ENCODE measurements at places on chromosomes 5 and 9.

DNA sequence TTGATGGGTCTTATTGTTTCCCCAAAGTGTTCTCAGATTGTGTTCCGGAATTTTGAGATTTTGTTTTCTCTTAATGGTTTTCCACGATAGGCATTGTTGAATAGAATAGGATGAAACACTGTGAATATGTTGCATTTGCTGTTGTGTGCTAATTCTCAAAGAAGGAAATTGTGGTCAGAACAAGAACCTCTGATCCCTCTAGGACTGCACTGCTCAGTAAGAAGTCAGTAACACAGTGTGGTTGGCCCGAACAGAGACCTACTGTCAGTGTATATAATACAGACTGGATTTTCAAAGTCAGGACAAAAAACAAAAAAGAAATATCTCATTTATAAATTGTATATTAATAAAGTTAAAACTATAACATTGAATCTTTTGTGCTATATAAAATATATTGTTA, 494.8 kb downstream of the MAT2B start:
- no peak for DNase-seq

- no peak for DNase-seq
Measured at GRCh38 chr9:136665704-136666371, 3.1 kb downstream of the EGFL7 start.

DNA sequence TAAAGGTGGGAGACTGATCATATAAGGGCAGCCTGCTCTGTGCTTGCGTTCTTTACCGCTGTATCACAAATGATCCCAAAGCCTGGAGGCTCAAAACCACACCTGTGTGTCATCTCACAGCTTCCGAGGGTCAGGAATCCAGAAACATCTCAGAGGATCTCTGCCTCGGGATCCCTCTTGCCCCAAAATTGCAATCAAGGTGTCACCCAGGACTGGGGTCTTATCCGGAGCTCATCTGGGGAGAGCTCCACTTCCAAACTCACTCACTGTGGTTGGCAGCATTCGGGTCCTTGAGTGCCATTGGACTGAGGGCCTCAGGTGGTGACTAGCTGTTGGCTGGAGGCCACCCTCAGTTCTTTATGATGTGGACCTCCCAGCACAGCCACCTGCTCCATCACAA, 26.7 kb upstream of the FCN2 start:
- DNase-seq = no peak

DNA sequence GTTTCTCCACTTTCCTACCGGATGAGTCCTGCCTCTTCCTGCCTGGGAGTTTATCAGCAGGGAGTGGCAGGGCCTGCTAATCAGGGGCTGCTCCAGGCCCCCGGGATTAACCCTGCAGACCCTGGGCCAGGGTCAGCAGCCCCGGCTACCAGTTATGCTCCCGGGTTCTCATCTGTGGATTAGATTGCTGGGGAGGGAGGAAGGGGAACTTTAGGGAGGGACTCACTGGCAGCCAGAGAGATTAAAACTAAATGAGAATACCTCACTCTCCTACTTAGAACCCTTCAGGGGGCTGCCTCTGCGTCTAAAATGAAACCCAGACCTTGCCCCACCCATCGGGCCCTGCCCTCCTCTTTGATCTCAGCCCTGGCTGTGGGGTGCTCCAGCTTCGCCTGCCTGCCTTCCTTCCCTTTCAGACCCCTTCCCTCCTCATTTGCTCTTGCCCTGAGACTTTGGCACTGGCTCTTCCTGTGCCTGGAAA, 130.5 kb upstream of the HAND1 start:
- no peak for DNase-seq

- no peak for DNase-seq
Measured at GRCh38 chr9:89844535-89844934, 239.7 kb downstream of the GADD45G start.

- no peak for DNase-seq
Measured at GRCh38 chr9:116870566-116870965, 183.5 kb downstream of the TRIM32 start.

- DNase-seq = no peak
Measured at GRCh38 chr9:33162721-33163311, 4.3 kb downstream of the B4GALT1 start.

GRCh38 chr5:675111-675870, 17.9 kb downstream of the TPPP start:
- no peak for DNase-seq

- DNase-seq = no peak
Measured at GRCh38 chr9:69090140-69090750, 54.7 kb downstream of the FXN start.

GRCh38 chr9:132562306-132562573, 20.2 kb upstream of the BARHL1 start:
- DNase-seq = no peak

GRCh38 chr9:129109952-129110739, 447 bp downstream of the CRAT start:
- DNase-seq = no peak

- no peak for DNase-seq
Measured at GRCh38 chr9:126696401-126697145, 82.8 kb downstream of the LMX1B start.

- DNase-seq = no peak
Measured at GRCh38 chr5:56166671-56167385, 66.3 kb downstream of the ANKRD55 start.

DNA sequence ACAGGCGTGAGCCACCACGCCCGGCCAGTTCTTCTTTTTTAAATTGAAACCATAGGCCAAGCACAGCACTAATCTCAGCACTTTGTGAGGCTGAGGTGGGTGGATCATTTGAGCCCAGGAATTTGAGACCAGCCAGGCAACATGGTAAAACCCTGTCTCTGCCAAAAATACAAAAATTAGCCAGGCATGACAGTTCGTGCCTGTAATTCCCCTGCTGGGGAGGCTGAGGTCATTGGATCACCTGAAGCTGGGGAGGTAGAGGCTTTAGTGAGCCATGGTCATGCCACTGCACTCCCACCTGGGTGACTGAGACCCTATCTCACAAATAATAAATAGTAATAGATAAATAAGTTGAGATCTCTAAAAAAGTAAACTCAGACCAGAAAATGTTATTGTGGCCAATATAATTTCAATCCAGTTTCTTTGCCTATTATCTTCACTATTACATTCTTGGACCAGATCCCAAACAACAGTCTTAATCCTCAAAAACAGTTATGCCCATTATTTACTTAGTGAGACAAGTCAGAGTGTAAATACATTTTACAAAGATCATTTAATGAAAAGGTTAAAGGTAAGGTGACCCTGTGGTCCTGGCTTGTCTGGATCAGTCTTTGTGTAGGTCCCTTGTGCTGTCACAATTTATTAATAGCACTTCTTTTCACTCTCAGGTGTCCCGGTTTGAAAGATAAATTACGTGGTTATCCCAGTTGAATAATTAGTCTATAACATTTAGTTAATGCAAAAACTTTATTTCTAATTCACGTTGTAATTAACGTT, 53.6 kb downstream of the RAB24 start:
- no peak for DNase-seq

- DNase-seq = no peak
Measured at GRCh38 chr5:169778622-169779596, 141.8 kb downstream of the DOCK2 start.

All from stimulated activated CD8-positive, alpha-beta memory T cell treated with anti-CD3 and anti-CD28 coated beads, Interleukin-4, amount 100 ng/mL, for 1 hour (primary cell).